Osteocyte (in vitro differentiated cells): ENCODE measurements at places on chromosomes 12 and 14.

- no peak for DNase-seq
These were observed 37.4 kb downstream of the SLC6A12 start for GRCh38 chr12:176321-177181.

- DNase-seq, result no peak
These were observed 151.7 kb downstream of the MON2 start for GRCh38 chr12:62618319-62618718.

DNA sequence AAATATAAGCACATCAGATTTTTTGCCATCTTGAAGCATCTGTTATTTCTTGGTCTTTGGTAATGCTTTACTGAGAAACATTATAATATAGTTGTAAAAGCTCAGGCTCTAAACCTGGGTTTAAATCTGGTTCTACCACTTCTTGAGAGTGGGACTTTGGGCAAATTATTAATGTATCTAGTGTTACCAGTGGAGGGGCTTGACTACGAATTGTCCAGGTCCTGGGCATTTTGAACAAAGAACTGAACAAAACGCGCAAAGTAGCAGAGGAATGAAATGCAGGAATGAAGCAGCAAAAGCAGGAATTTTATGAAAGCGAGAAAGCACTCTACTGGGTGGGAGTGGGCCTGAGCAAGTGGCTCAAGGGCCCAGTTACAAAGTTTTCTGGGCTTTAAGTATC, 50.8 kb downstream of the CAND1 start:
- DNase-seq, result no peak

- DNase-seq, result no peak
These were observed 1.2 kb upstream of the TGFB3 start for GRCh38 chr14:75983019-75983358.

DNA sequence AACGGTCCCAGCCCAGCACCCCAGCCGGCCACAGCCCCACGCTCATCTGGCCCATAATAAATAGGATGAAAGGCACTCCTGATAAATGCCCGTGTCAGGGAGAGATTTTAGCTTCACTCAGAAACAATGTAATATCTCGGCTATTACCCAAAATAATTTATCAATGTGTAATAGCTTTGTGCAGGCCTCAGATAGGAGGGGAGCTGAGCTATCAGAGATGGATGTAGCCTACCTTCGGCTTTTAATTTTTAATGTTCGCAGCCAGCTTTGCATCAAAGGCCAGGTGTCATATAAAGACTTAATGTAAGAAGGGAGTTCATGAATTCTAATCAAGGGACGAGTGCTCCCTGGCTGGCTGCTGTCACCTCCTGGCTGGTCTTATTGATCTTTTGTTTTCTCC, 171.9 kb downstream of the ESRRB start:
- no peak for DNase-seq

GRCh38 chr12:48165089-48165981, 8.0 kb upstream of the ASB8 start:
- DNase-seq, result no peak

- no peak for DNase-seq
These were observed 474.8 kb downstream of the NRXN3 start for GRCh38 chr14:78644824-78645559.

DNA sequence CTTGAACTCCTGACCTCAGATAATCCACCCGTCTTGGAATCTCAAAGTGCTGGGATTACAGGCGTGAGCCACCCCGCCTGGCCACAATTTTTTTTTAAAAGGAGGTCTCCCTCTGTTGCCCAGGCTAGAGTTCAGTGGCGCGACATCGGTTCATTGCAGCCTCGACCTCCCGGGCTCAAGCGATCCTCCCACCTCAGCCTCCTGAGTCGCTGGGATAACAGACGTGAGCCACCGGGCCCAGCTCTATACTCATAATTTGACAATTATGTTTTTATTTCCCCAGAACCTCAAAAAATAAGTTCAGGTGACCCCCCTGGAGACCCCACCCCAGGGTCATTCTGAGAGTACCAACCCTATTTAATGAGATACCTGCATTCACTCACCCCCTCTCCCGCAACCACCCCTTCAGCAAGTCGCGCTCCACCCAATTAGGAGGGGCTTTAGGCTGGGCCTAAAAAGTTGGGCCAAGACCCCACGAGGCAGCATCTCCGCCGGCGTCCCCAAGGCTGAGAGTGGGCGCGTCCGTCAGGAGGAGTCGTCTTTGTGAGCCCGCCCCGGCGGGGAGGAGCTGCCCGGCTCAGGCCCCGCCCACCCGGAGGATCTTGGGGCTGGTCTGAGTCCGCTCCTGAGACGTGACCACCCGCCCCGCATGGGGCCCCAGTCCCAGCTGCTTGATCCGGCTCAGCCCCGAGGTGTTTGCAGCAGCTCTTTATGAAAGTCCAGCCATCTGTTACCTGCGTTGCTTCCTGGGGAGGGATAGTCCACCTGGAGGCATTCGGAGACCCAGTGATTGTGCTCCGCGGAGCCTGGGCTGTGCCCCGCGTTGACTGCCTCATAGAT, at the start of gene ANKRD33:
ANKRD33 (plus strand) TSS at position 628 of the 840 bp plus-strand sequence; CDS start at position 712, 84 bp downstream.
- no peak for DNase-seq

GRCh38 chr12:132238488-132238854, 90.9 kb downstream of the GALNT9 start:
- no peak for DNase-seq

DNA sequence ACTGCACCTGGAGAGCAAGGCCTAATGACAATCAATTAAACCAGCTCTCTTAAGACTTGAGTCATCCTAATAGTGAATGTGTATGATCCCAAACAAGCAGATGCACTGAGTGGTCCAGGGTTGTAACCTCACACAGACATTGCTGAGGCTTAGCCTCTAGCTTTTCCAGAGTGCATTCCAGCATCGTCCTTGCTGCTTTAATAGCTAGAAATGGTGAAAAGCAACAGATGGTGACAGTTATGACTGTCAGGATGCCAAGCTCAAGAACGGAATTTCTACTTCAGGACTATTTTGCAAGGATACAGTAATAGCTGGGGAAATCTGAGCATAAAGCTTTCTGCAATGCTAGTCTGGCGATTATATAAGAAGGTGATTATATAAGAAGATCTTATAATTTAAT, 34.6 kb downstream of the PTPRR start:
- no peak for DNase-seq

GRCh38 chr14:46596236-46596635, 55.3 kb downstream of the RPL10L start:
- no peak for DNase-seq

DNA sequence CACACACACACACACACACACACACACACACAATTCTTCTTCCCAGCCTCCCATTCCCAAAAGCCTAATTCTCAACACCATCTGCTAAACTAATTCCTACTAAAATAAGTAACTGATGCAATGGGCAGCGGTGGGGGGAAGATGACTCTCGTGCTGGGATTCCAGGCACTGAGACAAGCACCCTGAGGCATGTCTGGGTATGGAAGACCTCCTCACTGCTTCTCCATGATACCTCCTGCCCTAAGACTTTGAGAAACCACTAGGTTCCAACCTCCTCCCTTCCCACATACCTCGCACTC, 789 bp upstream of the VWF start:
- no peak for DNase-seq

GRCh38 chr12:66275040-66275439, 27.3 kb upstream of the HELB start:
- no peak for DNase-seq

GRCh38 chr14:32076278-32077080, 625 bp upstream of the ARHGAP5 start:
- peak; percentile 99 for DNase-seq

DNA sequence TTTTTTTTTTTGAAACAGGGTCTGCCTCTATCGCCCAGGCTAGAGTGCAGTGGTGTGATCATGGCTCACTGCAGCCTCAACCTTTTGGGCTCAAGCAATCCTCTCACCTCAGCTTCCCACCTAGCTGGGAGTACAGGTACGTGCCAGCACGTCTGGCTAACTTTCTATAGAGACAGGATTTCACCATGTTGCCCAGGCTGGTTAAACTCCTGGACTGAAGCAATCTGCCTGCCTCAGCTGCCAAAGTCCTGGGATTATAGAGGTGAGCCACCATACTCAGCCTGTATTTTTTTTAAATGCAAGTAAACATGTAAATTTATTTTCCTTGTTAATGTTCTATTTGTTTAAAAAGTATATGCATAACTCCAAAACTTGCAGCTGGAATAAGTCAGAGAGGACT, 80.4 kb downstream of the EEA1 start:
- DNase-seq, result no peak

- no peak for DNase-seq
These were observed 2.8 kb downstream of the KLRC4 start for GRCh38 chr12:10406725-10407124.

DNA sequence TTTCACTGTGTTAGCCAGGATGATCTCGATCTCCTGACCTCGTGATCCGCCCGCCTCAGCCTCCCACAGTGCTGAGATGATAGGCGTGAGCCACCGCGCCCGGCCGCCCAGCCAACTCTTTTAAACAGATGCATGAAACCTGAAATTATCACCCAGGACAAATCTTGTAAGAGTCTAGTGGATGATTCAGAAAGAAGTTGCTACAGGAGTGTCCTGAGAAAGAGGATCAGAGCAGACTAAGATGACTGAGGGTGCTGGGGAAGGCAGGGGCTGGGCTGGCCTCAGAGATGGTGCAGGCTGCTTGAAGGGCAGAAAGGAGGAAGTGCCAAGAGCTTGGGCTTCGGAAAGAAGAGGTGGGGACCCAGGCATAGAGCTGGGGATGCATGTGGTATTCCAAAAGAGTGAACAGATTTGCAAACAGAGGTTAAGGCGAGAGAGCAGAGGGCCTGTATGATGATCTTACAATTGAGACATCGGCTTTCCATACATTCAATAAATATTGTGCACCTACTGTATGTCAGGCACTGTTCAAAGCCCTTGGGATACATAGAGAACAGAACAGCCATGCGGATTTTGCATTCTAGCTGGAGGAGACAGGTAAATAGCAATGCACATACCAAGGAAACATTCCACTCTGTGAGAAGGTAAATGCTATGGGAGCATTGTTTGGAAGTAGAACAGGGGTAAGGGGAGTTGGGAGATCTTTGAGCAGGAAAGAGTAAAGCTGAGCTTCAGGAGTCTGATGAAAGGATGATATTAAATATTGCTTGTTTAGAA, 7.4 kb upstream of the CD9 start:
- no peak for DNase-seq

DNA sequence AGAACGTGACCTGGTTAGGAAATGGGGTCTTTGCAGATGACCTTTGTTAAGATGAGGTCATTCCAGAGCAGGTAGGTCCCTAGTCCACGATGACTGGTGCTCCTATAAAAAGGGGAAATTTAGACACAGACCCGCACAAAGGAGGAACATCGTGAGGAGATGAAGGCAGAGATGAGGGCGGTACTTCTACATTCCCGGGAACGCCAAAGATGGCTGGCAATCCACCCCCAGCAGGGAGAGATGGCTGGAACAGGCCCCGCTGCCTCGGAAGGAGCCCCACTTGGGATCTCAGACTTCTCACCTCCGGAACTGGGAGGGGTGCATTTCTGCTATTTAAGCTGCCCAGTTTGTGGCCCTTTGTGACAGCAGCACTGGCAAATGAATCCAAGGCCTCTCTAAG, 85.0 kb downstream of the ITPK1 start:
- no peak for DNase-seq

GRCh38 chr12:2212537-2212936, 159.8 kb downstream of the CACNA1C start:
- DNase-seq, result no peak

DNA sequence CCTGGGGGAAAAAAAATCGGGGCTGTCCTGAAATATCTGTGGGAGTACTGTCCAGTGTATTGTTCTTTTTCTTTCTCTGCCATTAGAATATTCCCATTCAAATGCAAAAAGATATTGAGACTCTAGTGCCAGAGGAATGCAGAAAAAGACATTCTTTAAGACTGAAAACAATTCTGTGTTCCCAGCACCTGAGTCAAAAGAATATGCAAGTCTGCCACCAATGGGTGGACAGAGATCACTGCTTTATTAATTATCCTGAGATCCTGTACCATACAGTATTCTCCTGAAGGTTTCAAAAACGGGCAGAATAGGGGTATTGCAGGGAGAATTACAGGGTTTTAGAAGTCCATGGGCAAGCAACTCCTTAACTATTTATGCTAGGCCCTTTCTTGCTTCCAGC, 361.8 kb downstream of the C12orf50 start:
- no peak for DNase-seq

DNA sequence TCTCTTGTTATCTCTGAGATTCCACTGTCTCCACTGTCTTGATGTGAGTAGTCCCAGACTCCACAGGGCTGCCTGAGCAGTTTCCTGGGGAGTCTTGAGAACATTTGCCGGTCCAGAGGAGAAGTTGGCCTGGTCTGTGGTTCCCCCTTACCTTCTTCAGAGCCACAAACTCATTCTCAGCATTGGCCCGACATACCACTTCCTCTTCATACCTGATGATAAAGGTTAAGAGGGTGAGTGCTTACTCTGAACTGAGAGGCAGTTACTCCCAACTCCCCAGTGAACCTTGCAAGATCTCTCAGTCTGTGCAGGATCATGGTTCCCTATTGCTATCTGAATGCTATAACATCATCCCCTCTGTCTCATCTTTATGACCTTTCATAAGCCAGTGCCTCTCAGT, 2.6 kb downstream of the KRT84 start:
- DNase-seq, result no peak

GRCh38 chr14:85010186-85010585, 519.8 kb upstream of the FLRT2 start:
- no peak for DNase-seq

DNA sequence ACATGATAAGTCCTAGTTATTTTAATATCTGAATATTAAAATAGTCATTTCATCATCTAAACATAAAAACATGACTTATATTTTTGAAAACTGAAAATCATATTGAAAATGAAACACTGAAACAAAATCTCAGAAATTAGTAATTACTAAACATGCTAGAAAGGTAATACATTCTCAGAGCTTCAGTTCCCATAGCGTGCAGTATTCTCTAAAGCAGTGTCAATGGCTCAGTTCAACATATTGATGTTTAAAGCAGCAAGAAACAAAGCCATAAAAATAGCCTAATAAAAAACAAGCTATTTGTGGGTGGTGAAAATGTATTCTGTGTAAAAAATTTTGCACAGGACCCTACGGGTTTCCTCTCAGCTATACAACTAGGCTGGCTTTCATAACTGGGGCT, 1337.4 kb downstream of the FSCB start:
- DNase-seq, result no peak

- DNase-seq, result no peak
These were observed 40.1 kb downstream of the RERG start for GRCh38 chr12:15181017-15181683.
